ENCODE measurements at places on chromosomes 2 and 18.
A peak's percentile ranks its signal among the peaks of the same experiment; 100 is the strongest.

- no peak for DNase-seq
These were observed 553.0 kb upstream of the FANCL start for GRCh38 chr2:58794103-58794502.

DNA sequence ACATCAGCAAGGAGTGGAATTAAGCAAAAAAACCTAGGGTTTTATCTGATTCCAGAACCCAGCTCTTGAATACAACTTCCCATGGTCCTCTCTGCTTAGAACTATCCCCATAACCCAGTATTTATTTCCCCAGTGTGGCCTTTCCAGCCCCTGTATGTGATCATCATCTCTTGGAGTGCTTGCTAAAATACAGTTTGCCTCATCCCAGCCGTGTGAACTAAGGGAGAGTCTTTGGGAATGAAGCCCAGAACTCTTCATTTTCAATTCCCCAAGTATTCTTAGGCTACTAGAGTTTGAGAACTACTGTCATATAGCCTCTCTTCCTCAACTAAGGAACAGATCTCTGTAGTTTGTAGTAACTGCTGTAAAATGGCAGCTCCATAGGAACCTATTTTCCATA, 173.1 kb downstream of the LCLAT1 start:
- DNase-seq, result no peak

DNA sequence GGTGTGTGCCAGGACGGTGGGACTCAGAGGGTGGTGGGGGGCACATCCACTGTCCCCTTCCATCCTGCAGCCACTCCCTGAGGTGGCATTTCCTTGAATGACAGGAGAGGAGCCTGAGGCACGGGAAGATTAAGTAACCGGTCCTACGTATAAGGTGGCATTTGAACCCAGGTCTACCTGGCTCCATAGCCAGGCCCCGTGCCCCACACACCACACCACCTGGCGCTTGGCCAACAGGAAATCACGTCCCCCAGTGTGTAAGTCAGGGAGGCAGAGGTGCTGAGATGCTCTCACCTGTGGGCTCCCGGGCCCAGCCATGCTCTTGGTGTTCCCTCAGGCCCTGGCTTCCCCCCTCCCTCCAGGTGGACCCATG, 53.7 kb downstream of the HPCAL1 start:
- no peak for DNase-seq

DNA sequence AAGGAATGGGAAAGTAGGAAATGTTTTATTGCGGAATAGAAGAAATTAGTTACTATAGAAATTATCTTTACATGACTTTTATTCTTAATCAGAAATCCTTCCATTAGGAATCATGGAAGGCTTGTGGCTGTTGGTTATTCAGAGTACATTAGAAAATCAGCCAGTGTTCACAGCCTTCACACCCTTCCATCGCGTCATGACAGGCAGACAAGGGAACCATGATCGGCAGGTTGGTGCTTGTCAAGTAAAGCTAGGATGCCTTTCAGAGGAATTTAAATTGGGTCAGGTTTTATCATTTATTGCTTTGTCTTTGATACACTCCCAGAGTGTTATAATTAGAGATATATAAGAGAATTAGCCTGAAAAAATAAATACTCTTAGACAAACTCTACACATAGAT, 400.6 kb downstream of the THSD7B start:
- DNase-seq, result no peak

DNA sequence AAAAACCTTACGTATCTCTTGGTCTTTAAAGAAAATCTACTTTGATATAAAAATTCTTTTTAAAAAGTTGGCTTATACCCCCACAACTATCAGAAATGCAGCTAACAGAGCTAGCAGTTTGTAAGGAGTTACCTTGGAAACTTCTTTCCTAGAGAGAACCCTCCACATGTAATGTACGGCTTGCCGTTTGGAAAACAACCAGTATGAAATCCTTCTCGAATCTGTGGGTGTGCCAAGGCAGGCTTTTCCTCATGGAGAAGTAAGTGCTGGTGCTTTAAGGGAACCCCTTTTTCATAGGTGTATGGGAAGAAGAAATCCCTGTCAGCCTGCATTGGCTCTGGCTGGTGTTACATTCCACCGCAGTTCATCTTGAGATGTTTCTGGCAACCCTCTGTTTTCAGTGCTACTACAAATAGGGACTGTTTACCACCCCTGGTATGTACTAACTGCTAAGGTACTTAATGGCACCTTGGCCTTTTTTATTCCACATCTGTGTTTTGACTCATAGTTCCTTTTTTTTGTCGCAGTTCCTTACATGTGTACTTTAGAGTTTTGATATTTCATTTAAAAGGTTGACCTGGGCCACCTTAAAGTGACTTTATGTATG, 248.4 kb downstream of the FHOD3 start:
- no peak for DNase-seq

- DNase-seq, result no peak
These were observed 3.5 kb upstream of the UGT1A1 start for GRCh38 chr2:233756429-233757081.

DNA sequence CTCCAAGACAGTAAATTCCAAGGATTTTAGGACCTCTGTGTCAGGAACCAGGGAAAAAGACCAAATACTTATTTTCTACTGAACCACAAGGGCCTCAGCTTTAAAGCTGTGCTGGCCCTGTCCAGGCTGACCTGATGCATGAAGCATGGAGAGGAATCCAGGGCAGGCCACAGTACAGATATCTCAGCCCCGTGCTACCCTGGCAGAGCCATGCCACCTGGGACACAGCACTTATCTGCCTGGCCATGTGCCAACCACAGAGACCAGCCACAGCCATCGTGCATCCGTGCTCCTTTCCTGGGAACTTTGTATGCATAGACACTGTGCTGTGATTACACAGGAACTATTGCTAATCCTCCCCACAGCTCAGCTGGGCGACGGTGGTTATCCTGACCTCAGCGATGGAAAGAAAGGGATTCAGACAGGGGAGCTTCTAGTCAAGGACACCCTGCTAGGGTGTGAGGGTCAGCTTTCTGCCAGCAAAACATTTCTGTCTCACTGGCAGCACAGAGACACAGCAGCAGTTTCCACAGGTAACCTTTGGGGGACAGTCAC, 687.4 kb upstream of the ID2 start:
- DNase-seq, result no peak

- no peak for DNase-seq
These were observed 50.1 kb upstream of the UNC80 start for GRCh38 chr2:209721497-209721896.

- no peak for DNase-seq
These were observed 38.1 kb downstream of the NAPG start for GRCh38 chr18:10563886-10564285.

GRCh38 chr18:61531182-61531581, 198.0 kb downstream of the CDH20 start:
- no peak for DNase-seq

DNA sequence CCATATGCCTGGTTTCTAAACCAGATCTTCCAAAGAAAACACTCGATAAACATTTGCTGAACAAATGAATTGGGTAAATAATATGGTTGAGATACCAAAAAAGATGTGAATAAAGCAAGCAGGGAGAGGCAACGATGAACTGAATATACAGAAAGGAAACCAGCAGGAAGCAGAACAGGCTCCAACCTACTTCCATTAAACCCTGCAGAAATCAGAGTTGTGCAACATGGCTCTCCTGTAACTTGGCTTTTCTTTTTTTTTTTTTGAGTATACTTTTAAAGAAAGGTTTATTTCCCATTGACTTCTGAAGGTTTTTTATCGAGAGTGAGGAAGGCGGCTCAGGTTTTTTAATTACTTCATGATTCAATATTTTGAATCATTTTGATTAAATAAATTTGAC, 23.5 kb downstream of the ITSN2 start:
- no peak for DNase-seq

GRCh38 chr2:241849616-241850543, 8.8 kb downstream of the PDCD1 start:
- peak; percentile 48 for DNase-seq

DNA sequence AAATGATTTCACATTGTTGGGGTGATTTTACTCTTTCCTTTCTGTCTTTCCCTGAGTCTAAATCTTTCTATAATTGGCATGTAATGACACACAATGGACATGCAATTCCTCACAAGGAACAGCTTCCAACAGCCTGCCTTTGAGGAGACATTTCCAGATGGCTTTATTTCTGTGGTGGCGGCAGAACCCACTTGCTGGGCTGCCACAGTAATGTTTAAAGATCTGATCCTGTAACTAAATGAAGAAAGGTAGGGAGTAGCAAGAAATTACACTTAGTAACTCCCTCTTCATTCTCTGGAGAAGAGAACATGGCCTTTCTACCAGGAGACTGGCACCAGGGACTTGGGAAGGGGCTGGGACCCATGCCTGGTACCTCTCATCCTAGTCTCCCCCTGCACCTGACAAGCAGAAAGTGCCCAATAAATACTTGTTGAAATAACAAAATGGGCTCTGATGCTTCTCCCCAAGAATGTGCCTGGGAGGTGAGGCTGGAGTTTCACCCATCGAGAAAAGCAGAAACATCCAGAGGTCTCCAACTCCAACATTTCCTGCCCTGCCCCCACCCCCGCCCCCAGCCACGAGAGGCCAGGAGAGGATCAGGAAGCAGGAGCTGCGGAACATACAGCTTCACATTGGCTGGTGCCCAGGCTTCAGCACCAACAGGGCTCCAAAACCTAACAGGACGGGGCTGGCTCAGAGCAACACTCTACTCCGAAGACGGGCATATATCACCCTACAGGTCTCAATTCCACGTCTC, 92.1 kb downstream of the PXDN start:
- peak; percentile 87 for DNase-seq

DNA sequence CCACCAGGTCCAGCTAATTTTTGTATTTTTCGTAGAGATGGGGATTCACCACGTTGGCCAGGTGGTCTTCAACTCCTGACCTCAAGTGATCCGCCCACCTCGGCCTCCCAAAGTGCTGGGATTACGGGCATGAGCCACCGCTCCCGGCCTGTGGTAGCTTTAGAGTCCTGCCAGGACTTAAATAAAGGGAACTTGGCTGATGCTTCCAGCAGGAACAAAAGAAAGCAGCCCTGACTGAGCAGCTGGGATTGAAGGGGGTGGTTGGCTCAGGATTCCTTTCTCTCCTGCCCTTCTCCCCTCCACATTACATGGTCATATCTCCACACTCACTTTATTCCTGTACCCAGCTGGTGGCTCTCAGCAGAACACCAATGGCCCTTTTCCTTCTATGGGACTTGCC, 20.0 kb downstream of the EFHD1 start:
- no peak for DNase-seq

GRCh38 chr2:223613017-223613950, 11.1 kb upstream of the SCG2 start:
- peak; percentile 95 for DNase-seq

GRCh38 chr2:197707316-197708213, 2.4 kb downstream of the MARS2 start:
- no peak for DNase-seq

GRCh38 chr2:85447222-85447585, 28.7 kb downstream of the SH2D6 start:
- no peak for DNase-seq

GRCh38 chr2:239224199-239224570, 176.6 kb downstream of the HDAC4 start:
- DNase-seq, result no peak

- DNase-seq, result no peak
These were observed 231.9 kb upstream of the RAB6C start for GRCh38 chr2:129747500-129748125.

GRCh38 chr2:180660207-180660606, 320.2 kb upstream of the UBE2E3 start:
- DNase-seq, result no peak

- DNase-seq, result no peak
These were observed 62.5 kb upstream of the ACAA2 start for GRCh38 chr18:49875783-49876182.

GRCh38 chr2:200131307-200131706, 175.2 kb upstream of the SPATS2L start:
- DNase-seq, result no peak

DNA sequence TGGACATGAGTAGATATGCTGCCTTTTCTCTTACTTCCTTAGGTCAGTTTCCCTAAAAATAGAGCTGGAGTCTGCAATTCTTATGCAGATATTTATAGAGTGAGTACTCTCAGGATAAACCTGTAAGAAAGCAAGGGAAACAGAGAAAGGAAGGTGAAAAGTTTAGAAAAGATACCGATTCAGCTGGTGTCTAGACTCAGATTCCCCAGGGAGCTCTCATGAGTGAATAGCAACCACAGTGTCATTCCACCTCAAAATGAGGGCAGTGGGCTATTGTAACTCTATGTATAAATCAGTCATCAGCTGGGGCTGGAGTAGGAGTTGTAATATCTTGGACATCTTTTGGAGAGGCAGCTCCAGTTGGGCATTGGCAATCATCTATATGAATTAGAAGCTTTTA, 1485.1 kb upstream of the TMEFF2 start:
- DNase-seq, result no peak

GRCh38 chr18:26461405-26461804, 86.9 kb downstream of the KCTD1 start:
- no peak for DNase-seq

DNA sequence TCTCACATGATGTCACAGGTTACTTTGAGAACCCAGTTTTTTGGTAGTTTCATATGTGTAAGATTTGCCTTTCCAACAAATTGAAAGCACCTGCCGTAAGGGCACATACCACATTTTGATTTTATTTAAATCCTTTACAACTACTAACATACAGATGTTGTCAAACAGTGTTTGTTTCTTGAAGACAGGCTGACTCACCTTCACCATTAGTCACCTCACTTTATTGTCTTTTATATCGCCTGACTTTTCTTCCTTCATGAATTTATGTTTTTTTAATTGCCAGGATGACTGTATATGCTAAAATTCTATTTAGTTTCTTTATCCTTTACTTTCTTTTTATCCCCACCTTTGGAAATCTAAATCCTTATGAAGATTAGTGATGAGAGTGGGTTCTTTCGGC, 886.7 kb downstream of the SUCLG1 start:
- no peak for DNase-seq

DNA sequence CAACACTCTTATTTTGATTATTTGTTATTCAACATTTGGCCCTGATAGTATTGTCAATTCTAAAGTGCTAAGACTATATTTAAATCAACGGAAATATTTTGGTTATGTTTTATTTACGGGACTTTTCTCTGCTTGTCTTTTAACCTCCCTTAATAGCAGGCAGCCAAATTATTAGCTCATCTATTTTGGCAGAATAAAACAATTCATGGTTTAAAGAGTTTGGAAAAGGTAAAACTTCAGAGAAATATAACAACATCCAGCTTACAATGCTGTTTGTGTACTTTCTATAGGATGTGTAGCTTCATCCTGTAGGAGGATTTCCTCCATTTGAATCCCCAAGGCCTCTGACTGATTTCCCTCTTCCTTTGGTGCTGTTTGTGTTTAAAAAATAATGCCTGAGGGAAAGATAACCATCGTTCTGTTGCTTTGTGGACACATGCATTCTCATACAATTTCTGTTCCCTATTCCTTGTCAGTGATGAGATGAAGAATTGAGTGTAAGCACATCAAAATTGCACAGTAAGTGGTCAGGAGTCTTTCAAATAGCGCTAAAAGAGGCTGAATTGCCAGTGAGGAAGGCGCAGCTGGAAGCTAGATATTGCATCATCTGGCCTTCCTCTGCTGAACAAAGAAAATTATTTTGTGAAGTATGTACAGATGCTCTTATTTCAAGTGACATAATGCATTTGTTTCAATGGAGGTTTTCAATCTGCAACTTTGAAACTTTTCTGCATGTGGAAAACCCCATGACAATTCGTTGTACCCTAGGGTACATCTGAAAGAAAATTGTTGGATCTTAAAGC, 80.3 kb downstream of the CD28 start:
- DNase-seq, result peak; percentile 71

All from sigmoid colon (tissue), 7 donors.